ENCODE measurements at places on chromosomes 7 and 10.

DNA sequence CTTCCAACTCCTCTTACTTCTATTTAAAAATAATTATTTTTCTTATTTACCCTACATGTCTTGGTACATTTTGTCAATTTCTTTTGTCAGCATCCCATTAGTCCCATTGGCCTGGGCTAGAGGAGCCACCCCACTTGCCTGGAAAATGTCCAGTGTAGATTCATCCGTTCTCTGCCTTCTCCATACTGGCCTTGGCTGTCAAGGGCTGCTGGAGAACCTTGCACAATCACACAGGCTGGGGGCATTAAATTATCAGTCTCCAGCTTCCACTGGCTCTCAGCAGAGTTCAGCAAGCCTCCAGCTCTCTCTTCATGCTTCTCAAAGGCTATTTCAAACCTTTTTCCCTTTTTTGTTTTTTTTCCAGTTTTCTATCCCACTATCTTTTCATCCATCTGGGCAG, 13.8 kb upstream of the ZCCHC24 start:
- no peak overlapping the region for H3K27ac ChIP-seq
- H3K4me3 ChIP-seq, result no peak overlapping the region
- no peak for DNase-seq
- H3K4me1 ChIP-seq, result no peaks in the 10 kb centered on the region

GRCh38 chr10:128744811-128745305, 618.6 kb upstream of the MKI67 start:
- H3K36me3 ChIP-seq, result no peaks in the 10 kb centered on the region
- peaks cover 29% of the 10 kb centered on the region for H3K27me3 ChIP-seq
- no peak overlapping the region for H3K27ac ChIP-seq
- peaks cover 52% of the 10 kb centered on the region for H3K4me1 ChIP-seq

DNA sequence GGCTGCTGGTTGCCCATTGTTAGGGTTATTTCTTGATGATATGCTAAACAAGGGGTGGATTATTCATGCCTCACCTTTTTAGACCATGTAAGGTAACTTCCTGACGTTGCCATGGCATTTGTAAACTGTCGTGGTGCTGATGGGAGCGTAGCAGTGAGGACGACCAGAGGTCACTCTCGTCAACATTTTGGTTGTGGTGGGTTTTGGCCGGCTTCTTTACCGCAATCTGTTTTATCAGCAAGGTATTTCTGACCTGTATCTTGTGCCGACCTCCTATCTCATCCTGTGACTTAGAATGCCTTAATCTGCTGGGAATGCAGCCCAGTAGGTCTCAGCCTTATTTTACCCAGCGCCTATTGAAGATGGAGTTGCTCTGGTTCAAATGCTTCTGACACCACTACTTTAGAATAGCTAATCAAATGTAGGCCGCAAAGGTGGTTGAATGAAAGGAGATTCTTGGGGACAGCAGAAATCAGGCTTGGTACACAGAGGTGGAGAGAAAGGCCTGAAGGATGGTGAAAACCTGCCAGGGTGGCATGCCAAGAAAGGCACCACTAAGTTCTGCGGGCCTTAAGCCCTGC, 17.9 kb upstream of the SMO start:
- no peak overlapping the region for H3K4me3 ChIP-seq
- peaks cover 49% of the 10 kb centered on the region for H3K27me3 ChIP-seq
- peaks cover 32% of the 10 kb centered on the region for H3K4me1 ChIP-seq
- no peaks in the 10 kb centered on the region for H3K36me3 ChIP-seq

DNA sequence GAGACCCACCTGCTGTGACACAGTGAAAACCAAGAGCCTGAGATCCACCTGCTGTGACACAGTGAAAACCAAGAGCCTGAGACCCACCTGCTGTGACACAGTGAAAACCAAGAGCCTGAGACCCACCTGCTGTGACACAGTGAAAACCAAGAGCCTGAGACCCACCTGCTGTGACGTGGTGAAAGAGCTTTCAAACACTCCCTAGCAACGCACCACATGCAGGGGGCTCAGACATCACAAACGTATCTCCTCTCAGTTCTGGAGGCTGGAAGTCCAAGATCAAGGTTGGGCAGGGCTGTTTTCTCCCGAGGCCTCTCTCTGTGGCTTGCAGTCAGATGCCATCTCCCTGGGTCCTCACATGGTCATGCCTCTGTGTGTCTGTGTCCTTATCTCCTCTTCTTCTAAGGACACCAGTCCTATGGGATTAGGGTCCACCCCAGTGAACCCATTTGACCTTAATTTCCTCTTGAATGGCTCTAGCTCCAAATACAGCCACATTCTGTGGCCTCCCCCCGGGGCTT, 43.8 kb downstream of the INSIG1 start:
- H3K27ac ChIP-seq, result no peak overlapping the region
- H3K4me3 ChIP-seq, result no peak overlapping the region
- DNase-seq, result no peak
- H3K4me1 ChIP-seq, result peaks cover 14% of the 10 kb centered on the region

DNA sequence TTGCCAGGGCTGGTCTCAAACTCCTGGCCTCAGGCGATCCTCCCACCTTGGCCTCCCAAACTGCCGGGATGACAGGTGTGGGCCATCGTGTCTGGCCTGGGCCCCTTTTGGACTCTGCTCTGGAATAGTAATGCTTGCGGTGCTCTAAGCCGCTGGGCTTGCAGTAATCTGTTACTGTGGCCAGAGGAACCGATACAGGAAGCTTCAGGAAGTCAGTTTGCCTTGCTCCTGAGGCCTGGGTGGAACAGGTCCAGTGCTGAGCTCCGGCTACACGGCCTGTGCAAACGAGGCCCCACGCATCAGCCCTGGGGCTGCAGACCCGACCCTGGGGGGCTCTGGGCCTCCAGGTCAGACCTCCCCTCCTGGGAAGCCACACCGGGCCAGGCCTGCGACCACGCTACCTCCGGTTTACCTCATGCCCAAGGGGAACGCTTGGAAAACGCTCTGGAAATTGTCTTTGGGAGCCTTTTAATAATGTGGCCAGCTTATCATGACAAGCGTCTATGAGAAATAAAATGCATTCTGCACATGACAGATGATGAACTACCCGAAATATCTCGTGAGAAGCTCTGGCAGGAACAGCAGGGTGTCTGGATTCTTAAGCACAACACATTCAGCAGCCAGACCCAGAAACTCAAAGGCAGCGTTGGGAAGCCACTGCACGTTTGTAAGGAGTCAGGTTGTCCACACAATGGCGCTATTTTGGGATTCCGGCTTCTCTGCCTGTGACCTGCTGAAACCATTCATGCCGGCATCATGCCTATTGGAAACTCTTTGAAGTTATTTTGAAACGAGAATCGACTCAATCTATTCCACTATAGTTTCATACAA, 10.1 kb upstream of the ADAP1 start:
- H3K4me3 ChIP-seq, result no peak overlapping the region
- H3K36me3 ChIP-seq, result peaks cover 22% of the 10 kb centered on the region
- H3K27me3 ChIP-seq, result peaks cover 2% of the 10 kb centered on the region
- no peak overlapping the region for H3K27ac ChIP-seq
- peaks cover 41% of the 10 kb centered on the region for H3K4me1 ChIP-seq
- no peak for DNase-seq

- DNase-seq, result no peak
- H3K36me3 ChIP-seq, result peaks cover 52% of the 10 kb centered on the region
- peak overlapping the region; percentile 35 for H3K4me3 ChIP-seq
- peaks cover 67% of the 10 kb centered on the region for H3K4me1 ChIP-seq
- no peak overlapping the region for H3K27ac ChIP-seq
These were observed 92.1 kb upstream of the SAMD8 start for GRCh38 chr10:75019370-75019769.

- peaks cover 55% of the 10 kb centered on the region for H3K4me1 ChIP-seq
- peak overlapping the region; percentile 79 for H3K27ac ChIP-seq
- no peaks in the 10 kb centered on the region for H3K36me3 ChIP-seq
- H3K27me3 ChIP-seq, result no peaks in the 10 kb centered on the region
These were observed 140.2 kb downstream of the AUTS2 start for GRCh38 chr7:69738396-69738951.

GRCh38 chr10:78563314-78563713, 505.5 kb upstream of the ZMIZ1 start:
- peaks cover 22% of the 10 kb centered on the region for H3K27me3 ChIP-seq
- H3K4me3 ChIP-seq, result no peak overlapping the region
- no peak overlapping the region for H3K27ac ChIP-seq
- no peak for DNase-seq
- H3K4me1 ChIP-seq, result peaks cover 49% of the 10 kb centered on the region

DNA sequence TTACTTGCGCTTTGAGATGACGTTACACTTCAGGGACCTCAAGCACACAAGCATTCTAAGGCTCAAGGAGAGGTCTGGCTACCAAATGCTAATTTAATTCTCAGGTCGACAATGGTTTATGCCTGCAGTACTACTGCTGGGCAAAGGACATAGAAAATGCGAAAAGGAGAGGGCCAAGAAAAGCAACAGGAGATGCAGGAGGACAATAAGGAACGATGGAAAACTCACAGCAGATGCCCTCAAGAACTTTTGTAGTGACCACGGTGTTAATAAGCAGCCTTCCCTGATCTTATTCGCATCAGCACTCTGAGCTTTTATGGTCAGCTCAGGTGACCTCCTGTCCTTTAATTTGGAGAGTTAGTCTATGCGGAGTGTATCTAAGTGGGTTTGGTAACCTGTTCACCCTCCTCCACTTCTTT, 146.3 kb downstream of the GPR85 start:
- H3K4me1 ChIP-seq, result peaks cover 38% of the 10 kb centered on the region
- peak overlapping the region; percentile 97 for H3K27ac ChIP-seq
- peak overlapping the region; percentile 88 for H3K4me3 ChIP-seq
- DNase-seq, result no peak
- peaks cover 6% of the 10 kb centered on the region for H3K27me3 ChIP-seq

DNA sequence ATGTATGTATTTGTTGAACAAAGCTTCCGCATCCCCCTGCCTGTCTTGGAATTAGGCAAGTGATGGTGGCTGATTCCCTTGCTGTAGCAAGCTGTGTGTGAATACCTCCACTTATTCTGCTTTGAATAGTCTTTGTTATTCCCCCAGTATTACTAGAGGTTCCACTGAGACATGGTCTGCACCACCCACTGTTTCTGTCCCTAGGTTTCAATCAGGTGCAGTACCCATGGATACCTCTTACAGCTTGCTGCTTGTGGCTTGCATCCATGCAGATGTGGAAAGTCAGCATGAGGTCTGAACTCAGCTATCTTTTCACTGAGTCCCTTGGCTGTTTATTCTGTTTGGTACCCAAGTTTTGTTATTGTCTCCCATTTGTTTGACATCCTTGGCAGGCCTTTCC, 447.4 kb downstream of the GRM8 start:
- no peak for DNase-seq
- H3K27me3 ChIP-seq, result peaks cover 7% of the 10 kb centered on the region
- H3K36me3 ChIP-seq, result no peaks in the 10 kb centered on the region
- no peaks in the 10 kb centered on the region for H3K4me1 ChIP-seq
- no peak overlapping the region for H3K4me3 ChIP-seq
- no peak overlapping the region for H3K27ac ChIP-seq

- H3K27me3 ChIP-seq, result no peaks in the 10 kb centered on the region
- DNase-seq, result no peak
- no peak overlapping the region for H3K27ac ChIP-seq
- peaks cover 22% of the 10 kb centered on the region for H3K4me1 ChIP-seq
These were observed 336.4 kb downstream of the NRG3 start for GRCh38 chr10:82211346-82211745.

- no peak for DNase-seq
- peaks cover 6% of the 10 kb centered on the region for H3K27me3 ChIP-seq
- no peak overlapping the region for H3K27ac ChIP-seq
- no peaks in the 10 kb centered on the region for H3K4me1 ChIP-seq
- no peak overlapping the region for H3K4me3 ChIP-seq
These were observed 203.2 kb downstream of the AHR start for GRCh38 chr7:17501441-17502212.
